ENCODE measurements at places on chromosomes 2 and 18.

DNA sequence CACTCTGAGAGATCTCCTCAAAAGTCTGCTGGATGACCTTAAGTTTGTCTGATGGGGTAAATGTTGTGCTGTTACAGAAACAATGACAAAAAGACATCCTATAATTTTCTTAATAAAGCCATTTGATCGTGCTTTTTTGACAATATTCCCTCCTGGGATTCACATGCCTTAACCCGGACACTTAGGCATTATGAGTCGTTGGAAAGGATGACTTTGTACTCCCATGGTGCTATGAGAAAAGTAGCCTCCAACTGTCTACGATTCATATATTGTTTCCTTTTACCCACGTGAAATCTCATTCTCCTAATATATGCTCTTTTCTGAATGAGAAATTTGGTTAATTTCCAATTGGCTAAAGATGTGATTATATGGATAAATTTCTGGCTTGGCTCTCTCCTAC lies 6.1 kb upstream of the MPP4 start:
- no peak for DNase-seq

- DNase-seq: no peak
Observed at GRCh38 chr2:69055688-69056470, 42.9 kb downstream of the ANTXR1 start.

DNA sequence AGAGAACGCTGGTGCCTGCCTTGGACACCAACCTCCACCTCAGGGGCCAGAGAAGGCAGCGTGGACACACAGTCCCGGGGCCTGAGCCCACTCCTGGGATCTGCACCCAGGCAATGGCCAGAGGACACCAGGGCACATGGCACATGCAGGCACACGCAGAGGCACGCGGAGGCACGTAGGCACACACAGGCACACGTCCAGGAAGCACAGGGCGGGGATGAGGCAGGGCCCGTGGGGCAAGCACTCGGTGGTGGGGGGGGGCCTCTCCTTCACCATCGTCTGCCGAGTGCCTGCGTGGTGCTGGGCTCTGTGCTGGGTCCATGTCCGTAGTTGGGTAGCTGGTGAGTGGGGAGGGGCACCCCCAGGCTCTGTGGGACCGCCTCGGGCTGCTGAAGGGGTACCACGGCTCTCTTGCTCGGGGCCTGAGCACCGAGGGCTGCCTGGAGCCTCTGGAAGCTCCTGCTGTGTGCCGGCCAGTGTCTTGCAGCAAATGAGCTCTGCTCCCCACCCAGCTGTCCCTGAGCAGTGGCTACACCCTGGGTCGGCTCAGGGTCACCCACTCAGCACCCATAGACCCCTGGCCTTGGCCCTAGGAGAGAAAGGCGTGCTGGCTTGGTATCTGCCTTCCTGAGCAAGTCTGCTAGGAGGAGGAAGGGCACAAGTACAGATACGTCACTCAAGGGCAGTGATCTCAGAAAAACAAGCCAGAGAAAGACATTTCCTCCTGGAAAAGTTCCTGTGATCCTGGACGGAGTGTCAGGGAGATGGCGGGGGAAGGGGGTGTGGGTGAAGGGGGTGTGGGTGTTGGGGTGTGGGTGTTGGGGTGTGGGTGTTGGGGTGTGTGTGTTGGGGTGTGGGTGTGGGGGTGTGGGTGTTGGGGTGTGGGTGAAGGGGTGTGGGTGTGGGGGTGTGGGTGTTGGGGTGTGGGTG lies 26.4 kb downstream of the RTP5 start:
- DNase-seq: no peak

DNA sequence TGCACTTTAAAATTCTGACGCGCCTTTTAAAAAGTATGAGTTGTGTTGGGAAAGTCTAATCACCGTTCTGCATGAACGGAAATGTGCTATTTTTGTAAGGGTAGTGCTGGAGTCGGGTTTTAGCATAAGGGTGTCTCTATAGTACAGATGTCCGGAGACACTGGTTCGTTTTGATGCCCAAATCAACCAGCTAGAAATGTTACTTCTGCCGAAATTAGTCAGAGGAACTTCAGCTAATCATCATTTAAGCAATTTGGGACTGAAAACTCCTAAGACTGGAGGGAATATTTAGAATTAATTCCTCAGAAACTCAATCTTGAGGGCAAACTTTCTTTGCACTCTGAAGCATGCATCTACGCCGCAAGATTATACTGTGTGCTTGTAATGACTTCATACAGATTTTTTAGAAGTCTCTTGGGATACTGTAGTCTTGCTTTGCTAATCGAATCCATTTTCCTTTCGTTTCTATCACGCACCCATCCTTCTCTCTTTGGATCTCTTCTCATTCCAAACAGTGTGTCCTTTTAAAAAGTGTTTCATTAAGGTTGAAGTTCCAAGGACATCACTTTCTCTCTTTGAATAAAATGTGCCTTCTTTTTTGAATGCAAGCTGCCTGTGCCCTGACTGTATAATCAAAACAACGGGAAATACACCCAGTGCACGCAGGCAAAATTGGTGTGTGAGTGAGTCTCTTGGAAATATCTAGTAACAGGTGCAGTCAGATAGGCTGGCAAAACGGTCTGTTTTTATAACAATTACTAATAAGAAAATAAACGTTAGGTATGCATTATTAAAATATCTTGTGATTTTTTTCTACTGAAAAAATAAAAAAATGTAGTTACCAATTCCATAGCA lies 270.9 kb upstream of the TCF4 start:
- DNase-seq: no peak

DNA sequence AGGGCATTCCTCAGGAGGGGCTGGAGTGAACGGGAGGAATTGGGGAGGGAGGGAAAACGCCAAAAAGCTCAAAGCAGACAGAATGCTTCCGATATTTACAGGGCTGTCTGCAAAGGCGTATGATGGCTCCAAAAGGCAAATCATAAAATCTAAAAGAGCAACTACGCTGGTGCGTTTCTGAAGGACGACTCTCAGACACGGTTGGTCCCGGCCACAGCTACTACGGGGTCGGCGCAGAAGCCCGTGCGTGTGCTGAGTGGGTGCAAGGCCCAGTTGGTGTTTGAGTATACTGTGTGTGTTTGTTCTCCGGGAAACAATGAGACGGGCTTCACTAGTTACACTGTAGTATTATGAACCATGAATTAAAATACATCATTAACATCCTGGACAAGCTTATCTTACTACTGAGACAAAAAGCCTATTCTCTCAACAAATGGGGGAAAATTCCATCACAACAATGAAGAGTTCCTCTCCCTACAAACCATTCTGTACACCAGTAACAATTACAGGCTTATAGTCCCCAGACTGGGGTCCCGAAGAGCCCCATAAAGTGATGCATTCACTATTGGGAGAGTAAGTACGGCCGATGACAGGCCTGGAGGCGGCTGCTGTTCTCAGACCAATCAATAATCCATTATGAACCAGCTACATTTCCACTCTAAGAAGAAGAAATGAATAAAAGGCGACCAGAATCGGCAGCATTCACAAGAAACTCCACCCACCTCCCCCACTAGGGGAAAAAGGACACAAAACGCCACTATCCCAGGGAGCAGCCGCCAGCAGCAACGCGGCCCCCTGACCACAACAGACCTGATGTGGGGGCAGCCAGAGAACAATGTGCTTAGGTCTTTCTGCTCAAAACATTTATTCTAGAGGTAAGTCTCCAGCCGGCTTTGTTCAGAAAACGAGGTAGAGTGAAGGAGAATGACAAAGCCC lies 43.4 kb downstream of the ZNF516 start:
- DNase-seq: no peak

Data from fibroblast of the conjunctiva (primary cell).